ENCODE measurements at places on chromosomes 2 and 18. TPM values are rescaled to one million over a fixed set of nuclear protein-coding genes. Genes with fewer than 3 reads are reported as not detected.

GRCh38 chr18:59011786-59012185 lies 127.9 kb upstream of the SEC11C start:
- no peak for DNase-seq

GRCh38 chr2:168145426-168146310 lies 101.7 kb downstream of the STK39 start:
- no peak for DNase-seq

- no peak for DNase-seq
These were observed 31.3 kb upstream of the AFTPH start for GRCh38 chr2:64492821-64493220.

DNA sequence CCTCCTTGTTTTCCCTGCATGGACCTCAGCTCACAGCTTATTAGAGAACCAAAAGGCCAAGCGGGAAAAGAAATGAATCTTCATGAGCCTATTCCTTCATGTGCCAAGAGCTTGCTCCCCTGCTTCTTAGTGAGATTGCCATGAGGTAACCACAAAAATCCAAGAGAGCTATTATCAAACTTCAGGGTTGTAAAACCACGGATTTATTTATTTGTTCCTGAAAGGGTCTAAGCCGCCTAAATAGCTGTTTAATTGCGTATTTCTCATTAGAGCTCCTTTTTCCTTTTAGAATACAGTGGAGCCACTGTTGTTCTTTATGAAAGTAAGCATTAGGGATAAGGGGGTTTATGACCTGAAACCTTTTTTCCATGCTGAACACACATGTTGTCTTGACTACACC lies 58.0 kb downstream of the SRD5A2 start:
- no peak for DNase-seq

DNA sequence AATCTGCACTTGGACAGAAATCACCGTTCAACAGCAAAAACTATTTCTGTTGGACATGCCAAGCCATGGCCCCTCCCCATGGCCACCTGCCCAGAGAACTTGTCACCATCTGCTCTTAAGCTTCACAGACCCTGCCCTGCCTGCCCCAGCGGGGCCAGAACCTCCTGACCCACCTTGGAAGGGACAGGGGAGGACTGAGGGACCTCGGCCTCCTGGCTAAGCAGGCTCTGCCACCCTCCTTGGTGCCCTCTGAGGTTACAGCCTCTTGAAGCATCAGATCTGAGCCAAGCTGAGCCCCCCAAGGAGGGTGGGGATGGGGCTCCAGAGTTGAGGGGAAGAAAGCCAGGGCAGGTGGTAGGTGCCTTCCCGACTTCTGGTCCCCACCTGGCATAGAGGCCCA lies 6.5 kb downstream of the TEX261 start:
- no peak for DNase-seq

- DNase-seq = no peak
These were observed 17.2 kb downstream of the ATP8B1 start for GRCh38 chr18:57785751-57786437.

GRCh38 chr2:10354399-10354798 lies 51.7 kb downstream of the HPCAL1 start:
- DNase-seq = no peak

DNA sequence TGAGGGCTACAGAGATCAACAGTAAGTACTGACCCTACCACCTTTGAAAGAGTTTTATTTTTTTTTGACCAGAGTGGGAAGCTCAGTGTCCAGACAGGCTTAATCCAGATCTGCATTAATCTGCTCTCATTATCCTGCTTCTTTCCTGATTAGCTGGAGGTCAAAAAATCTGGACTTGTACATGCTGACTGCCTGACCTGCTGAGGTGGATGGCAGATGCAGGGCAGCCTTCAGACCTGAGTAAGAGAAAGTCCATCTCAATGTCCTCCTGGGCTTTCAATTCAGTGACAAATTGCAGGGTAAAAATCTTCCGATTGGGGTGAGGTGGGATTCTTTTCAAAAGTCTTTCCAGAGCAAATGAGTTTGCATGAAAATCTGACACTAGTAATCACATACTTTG lies 998.8 kb upstream of the PIK3C3 start:
- no peak for DNase-seq

- DNase-seq = no peak
These were observed 21.2 kb upstream of the PMAIP1 start for GRCh38 chr18:59878644-59879043.

DNA sequence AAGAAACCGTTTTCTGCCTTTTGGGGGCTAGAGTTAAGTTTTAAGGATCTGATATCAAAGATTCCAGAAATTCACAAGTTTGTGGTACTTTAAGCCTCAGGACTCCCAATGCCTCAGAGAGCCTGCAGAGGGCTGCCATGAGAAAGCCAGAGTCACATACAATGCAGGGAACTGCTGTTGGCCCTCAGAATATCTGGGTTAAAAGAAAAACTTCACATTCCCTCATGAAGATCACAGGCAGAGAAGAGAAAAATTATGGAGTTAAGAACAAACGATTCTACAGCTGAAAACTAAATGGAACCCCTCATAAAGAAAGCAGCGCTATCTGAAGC lies 39.5 kb downstream of the HDAC4 start:
- no peak for DNase-seq

GRCh38 chr2:100640431-100641124 lies 77.8 kb downstream of the PDCL3 start:
- DNase-seq = no peak

GRCh38 chr2:68796295-68796905 lies 61.8 kb downstream of the ARHGAP25 start:
- DNase-seq = no peak

DNA sequence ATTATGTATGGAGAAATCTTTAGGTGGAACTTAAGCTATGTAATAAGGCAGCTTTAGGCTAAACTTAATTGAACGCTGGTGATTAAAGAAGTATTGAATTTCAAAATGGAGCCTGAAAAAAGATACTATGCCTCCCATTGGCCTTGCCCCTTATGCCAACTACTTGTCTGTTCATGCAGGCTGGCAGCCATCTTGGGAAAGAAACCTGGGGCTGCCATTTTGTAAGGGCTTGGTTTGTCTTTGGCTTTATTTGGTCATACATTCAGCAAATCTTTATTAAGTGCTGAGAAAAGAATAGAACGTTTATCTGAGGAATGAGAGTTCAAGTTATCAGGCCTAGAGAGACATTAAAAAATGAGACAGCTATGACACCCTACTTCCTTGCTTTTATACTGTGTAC lies 231.3 kb downstream of the KCNE4 start:
- DNase-seq = no peak

DNA sequence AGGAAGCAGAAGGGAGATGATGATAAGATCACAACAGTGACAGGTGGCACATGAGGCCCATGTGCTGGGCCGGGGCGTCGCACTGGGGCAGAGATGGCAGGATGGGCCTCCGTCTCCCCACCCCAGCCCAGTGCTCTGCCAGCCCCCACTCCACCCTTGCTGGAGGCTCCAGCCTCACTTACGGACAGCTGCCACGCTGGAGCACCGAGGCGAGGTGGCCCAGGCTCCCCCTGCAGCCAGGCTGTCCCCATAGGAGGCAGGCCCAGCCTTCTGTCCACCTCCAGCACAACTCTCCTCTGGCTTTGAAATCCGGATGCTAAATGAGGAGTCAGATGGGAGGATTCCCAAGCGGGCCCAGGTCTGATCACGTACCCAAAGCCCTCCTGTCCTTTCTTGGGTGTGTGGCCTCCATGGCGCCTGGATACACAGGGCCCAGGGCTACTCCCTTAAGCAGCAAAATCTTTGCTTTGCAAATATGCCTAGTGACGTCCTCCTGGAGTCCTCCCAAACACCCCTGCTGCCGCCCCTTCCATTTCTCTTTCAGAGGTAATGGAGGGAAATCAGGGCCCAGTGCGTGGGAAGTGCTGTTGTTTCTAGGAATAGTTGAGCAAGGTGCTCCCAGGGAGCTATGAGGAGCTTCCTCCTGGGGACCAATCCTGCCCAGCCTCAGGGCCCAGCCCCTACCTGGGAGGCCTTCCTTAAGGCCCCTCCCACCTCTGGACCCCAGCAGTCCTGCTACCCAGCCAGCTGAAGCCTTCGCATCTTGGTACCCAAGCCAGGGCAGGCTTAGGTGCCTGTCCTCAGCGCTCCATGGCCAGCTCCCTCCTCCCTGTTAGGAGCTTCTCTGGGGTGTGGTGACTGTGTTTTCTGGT lies 170.4 kb upstream of the MYCN start:
- DNase-seq = no peak

DNA sequence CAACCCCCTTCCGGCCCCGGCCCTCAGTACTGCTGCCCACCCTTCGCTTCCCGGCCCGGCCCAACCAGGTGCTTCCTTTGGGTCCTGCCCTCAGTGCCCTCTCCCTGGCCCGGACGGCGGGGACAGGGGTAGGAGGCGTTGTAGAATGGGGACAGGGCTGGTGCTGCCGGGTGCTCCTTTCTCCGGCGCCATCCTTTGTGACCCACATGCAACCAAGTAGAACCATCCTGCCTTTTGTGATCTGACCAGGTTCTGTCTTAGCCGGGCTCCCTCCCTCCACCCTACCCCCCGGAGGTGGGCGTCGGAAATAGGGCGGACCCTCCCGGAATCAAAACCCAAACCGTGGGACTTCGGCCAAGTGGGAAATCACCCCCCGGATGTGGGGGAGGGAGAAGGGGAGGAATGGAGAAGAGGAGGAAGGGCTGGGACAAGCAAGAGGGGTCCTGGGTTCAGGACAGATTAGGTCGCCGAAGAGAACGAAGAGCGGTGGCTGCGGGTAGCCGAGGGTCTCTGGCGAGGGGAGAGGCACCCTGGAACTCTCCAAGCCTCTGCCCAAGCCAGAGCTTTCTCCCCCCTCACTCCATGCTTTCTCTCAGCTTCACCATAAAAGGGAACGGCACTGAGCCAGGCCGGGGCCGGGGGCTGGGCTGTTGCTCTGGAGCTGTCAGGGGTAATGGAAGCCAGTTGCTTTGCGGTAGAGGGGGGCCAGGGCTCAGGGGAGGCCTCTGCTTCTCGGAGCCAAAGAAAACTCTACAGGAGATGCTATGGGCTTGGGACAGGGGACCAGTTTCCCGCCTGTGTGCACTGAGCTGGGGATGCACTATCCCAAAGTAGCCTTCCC lies 756 bp upstream of the OST4 start:
- DNase-seq = peak; percentile 86

GRCh38 chr2:181985632-181986205 lies at the start of gene PPP1R1C:
TSS of gene PPP1R1C (plus strand) at chr2:181985853. CDS start at chr2:181986111, 258 bp downstream.
- no peak for DNase-seq

- no peak for DNase-seq
These were observed 95.3 kb downstream of the DCC start for GRCh38 chr18:52435301-52435700.

Gene DSG4
- total RNA-seq = not detected

Gene ADI1
- total RNA-seq = 177 TPM

Gene COL4A3
- 2.2 TPM for total RNA-seq

Gene TMEM18
- 10.1 TPM for total RNA-seq

Gene UGT1A5
- not detected for total RNA-seq

Gene KCNG2
- not detected for total RNA-seq
